ENCODE measurements at places on chromosomes 4 and X.

- DNase-seq, result no peak
Observed at GRCh38 chrX:17459661-17460060, 84.7 kb downstream of the NHS start.

- no peak for DNase-seq
Observed at GRCh38 chrX:37646254-37646653, 39.3 kb upstream of the XK start.

DNA sequence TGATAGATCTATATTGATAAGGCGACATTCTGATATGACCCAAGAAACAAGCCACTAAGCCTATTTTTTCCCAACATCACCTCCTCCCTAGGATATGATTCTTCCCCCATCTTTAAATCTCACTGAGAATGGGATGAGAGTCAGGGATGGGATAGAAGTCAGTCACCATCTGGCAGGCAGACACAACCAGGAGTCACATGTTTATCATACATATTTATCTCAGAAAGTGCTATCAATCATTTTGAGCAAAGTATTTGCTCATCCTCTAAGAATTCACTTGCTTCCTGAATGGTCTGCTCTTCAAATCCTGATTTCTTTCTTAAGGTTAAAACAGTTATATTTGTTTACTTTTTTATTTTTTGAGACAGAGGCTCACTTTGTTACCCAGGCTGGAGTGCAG is 20.3 kb downstream of the DNAAF6 start:
- no peak for DNase-seq

- DNase-seq, result peak; percentile 0
Observed at GRCh38 chr4:20422398-20422797, 170.7 kb downstream of the SLIT2 start.

All from stimulated activated naive CD4-positive, alpha-beta T cell treated with Interleukin-2 at 50 U/mL for 16 hours (primary cell).